Brain (organoid and tissue), 16 donors: ENCODE measurements at places on chromosomes 7 and 10.
A peak's percentile ranks its signal among the peaks of the same experiment; 100 is the strongest.

GRCh38 chr10:21092683-21093524 lies 195.8 kb upstream of the NEBL start:
- DNase-seq, result no peak

DNA sequence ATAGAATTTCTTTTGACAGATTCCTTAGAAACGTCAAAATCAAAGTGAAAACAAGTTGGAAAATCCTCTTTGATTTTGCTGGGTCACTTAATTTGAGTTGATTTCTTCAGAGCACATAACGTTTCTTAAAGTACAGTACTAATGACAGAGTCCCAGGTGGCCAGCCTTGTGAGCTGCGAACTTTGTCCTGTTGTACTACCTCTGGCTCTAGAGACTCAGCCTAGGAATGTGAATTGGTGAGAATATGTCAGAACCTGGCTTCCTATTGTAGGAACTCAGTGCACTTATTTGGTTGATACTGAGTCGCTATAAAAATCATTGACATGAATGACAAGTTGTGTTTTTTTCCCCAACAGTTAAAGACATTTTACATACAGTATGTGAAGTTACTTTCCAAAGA lies 20.2 kb downstream of the SDK1 start:
- no peak for DNase-seq

DNA sequence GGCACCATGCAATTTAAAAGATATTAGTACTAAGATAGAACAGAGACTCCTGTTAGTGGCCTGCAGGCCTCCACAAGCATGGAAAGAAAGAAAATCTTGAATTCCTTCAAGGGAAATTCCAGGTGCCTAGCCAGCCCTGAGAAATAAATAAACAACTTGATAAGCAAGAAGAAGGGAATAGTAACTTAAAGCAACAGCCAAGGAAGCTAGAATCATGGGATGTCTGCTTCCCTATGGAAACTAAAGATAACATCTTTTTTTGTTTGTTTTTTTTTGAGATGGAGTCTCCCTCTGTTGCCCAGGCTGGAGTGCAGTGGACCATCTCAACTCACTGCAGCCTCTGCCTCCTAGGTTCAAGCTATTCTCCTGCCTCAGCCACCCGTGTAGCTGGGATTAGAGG lies 128.6 kb downstream of the SKIDA1 start:
- DNase-seq, result no peak

GRCh38 chr10:91907914-91908336 lies 1.4 kb downstream of the FGFBP3 start:
- peak; percentile 32 for DNase-seq

GRCh38 chr7:106018566-106019469 lies 55.8 kb downstream of the CDHR3 start:
- no peak for DNase-seq

- no peak for DNase-seq
These were observed 88.1 kb upstream of the RSU1 start for GRCh38 chr10:16905320-16905719.

DNA sequence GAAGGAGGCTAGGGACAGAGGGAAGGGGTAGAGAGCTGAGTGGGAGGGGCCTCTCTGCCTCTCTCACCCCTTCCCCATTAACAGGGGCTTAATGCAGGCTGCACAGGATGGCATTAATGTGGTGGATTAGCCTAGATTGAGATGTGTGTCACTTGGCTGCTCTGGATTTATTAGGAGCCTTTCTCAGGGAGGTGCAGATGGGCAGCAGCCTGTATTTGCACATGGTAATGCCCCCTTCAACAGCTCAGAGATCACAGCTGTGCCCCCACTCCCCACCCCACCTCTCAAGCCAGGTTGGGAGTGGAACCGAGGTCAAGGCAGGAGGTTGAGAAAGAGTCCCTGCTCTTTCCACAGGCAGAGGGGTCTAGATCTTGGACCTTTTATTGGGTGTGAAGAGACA lies 7.3 kb downstream of the PITX3 start:
- no peak for DNase-seq

DNA sequence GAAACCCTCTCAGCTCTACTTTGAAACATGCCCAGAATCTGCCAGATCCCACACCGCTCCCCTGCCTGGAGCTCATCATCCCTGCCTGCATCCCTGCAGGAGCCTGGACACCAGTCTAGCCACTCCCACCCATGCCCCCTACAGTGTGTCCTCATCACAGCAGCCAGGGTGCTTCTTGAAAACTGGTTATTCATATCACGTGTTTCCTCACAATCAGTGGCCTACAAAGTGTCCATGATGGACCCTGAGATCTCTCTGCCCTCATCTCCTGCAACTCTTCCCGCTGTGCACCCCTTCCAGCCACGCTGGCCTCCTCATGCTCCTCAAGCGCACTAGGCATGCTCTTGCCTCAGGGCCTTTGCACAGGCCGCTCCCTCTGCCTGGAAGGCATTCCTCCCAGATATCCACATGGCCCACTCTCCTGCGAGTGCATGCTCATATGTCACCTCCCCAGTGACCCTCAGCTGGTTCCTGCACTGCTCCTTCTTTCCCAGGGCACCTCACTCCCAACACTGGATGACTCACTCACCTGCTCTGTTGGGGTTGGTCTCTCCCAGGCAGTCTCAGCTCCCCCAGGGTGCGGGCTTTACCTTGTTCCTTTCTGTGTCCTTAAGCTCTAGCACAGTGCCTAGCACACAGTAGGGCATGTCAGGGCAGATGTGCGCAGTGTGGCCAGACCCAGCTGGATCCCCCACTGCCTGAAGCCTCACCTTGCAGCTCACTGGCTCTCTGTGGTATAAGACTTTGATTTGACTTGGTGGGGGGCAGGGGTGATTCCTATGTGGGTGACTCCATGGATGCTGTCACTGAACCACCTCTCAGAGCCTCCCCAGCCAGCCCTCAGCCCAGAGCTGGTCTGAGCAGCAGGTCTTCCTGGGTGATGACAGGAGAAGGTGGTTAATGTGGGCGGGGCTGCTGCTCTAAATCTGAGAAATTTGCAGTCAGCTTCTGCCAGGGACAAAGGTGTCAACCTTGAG lies 37.3 kb downstream of the CDH23 start:
- no peak for DNase-seq

GRCh38 chr10:30184397-30185033 lies 125.1 kb upstream of the JCAD start:
- DNase-seq, result no peak
